Left hindlimb (tissue), 1 donor: ENCODE measurements at places on chromosomes 3 and 15.

- no peak for DNase-seq
These were observed 39.9 kb downstream of the LEO1 start for GRCh38 chr15:51931638-51932037.

GRCh38 chr3:18033581-18034108 is 291.2 kb upstream of the TBC1D5 start:
- no peak for DNase-seq

DNA sequence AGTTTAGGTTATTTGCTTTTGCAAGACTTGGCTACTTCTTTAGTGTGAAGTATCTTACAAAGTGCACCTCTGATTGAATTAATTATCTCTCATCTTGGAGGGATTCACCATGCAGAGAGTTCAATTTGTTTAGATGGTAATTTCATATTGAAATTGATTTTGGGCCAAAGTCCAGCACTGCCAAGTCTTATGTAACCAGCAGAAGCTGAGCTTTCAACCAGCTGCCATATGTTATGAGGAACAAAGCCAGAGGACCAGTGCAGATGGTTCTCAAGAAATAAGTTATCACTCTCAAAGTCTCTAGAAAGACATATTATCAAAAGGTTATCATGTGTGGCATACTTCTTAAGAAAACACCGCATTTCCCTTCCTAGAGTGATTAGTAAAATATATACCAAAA is 29.0 kb downstream of the ABHD6 start:
- no peak for DNase-seq

DNA sequence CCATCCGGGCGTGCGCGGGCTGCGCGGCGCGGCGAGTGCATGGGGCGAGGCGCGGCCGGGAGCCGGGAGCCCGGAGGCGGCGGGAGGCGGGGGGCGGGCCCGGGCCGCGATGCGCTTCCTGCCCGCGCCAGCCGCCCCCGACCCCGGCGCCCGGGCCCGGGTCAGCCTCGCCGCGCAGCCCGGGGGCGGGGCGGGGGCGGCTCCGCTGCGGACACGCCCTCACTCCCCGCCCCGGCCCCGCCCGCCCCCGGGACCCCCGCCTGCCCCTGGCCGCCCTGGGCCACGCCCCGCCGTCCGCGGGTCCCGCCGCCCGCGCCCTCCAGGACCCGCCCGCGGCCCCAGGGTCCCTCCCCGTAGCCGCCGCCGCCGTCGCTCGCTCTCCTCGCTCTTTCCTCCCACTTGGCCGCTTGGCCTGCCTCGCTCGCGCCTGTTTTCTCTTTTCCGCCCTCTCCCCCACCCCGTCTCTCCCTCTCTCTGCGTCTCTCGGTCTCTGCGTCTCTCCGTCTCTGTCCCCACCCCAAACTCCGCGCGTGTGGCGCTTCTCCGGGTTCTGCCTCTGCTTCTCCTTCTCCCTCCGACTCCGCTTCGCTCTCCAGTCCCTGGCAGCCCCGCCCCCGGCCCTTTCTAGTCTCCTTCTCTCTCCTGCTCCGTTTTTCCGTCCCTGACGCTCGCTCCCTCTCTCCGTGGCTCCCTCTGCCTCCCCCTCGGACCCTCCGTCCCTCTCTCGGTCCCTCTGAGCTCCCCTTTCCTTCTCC is at the start of gene PLXND1:
Gene PLXND1 (minus strand): TSS at position 41 of the 755 bp plus-strand sequence. CDS start 37 bp downstream, at position 4.
- DNase-seq: peak; percentile 85

GRCh38 chr3:122057671-122058070 is 2.5 kb downstream of the CD86 start:
- DNase-seq: no peak

DNA sequence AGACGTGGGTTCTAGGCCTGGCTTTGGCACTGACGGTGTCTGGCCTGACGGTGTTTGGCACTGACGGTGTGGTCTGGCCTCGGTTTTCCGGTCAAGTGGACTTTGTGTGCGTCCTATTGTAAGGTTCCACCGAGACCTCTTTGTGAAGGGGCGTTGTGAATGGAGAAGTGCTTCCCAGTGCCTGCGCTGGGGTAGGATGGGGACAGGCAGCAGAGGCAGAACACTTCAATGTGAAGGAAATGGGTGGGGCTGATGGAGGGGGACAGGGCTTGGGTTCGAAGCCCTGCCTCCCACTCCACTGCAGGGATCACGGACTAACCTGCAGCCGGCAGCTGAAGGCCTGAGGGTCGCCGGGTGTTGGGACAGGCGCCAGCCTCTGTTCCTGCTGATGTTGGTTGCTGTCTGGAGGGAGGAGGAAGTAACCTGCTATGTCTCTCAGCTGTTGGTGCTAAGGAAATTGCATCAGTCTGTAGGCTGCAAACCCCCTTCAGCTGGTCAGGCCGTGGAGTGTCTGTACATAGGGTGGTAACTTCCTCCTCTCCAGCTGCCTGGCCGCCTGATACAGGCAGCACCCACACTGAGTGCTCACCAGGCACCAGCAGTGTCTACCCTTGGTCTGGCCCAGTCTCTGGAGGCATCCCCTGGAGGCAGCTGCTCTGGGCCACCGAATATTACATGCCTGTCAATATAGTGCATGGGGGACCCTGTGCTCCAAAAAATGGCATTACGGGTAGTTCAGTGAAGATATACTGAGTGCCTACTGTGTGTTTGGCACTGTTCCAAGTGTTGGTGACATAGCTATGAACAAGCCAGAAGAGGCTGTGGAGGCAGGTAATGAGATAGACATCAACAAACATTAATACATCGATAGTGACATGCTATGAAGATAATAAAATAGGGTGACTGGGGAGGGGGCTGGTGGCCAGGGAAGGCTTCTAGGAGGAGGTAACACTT is 1.1 kb downstream of the TM6SF1 start:
- DNase-seq: peak; percentile 44

DNA sequence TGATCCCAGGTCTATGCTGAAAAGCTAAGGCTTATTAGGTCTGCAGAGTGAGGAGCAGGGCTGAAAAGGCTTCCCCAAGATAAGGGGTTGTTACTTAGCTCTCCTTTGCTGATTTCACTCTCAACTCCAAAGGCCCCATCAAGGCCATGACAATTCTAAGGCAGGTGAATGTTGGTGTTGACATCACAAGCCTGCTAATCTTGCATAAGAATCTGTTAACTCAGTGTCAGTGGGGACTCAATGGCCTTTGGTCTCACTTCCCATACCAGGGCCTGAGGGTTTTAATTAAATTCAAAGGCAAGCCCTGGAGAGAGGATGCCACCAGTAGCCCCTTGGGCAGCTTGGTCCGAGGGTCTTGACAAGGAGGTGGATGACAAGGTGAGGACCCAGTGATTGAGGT is 9.4 kb upstream of the ALAS1 start:
- DNase-seq: no peak

- no peak for DNase-seq
These were observed 161.7 kb downstream of the POLR2M start for GRCh38 chr15:57867970-57868798.
